ENCODE measurements at places on chromosomes 6 and 20. TPM values are rescaled to one million over a fixed set of nuclear protein-coding genes. Genes with fewer than 3 reads are reported as not detected.

GRCh38 chr20:34112600-34113101 lies 608 bp upstream of the EIF2S2 start:
- DNase-seq: peak; percentile 40

GRCh38 chr6:6635291-6635690 lies 46.8 kb downstream of the LY86 start:
- DNase-seq: no peak

GRCh38 chr20:24580006-24580405 lies 110.6 kb downstream of the SYNDIG1 start:
- DNase-seq: no peak

GRCh38 chr20:210809-211502 lies 16.1 kb upstream of the DEFB129 start:
- DNase-seq: no peak

DNA sequence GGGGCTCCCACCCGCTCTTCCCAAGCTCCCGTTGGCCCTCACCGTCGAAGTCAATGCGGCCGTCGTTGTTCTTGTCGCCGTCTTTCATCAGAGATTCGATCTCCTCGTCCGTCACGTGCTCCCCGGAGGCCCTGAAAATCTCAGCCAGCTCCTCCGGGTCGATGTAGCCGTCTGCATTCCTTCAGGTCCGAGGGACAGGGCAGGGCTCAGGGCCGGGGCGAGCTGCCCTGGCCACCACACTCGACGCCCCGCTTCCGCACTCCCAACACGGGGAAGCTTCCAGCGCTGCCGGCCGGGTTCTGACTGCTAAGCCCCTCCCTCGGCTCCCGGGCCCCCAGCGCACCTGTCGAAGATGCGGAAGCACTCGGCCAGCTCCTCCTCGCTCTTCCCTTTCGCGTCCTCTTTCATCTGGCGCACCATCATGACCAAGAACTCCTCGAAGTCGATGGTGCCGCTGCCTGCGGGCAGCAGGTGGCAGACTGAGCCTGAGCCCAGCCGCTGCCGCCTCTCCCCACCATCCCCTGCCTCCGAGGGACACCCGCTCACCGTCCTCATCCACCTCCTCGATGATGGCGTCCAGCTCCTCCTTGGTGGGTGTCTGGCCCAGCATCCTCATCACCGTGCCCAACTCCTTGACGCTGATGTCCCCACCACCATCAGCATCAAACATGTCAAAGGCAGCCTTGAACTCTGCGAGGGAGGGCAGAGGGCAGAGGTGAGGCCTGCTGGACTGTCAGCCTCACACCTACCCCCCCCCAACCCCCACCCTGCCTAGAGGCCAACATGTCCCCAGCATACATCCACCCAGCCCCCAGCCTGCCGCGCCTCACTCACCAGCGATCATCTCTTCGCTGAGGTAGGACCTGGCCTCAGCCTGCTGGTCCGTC lies 2.9 kb downstream of the TNNC2 start:
- peak; percentile 27 for DNase-seq

DNA sequence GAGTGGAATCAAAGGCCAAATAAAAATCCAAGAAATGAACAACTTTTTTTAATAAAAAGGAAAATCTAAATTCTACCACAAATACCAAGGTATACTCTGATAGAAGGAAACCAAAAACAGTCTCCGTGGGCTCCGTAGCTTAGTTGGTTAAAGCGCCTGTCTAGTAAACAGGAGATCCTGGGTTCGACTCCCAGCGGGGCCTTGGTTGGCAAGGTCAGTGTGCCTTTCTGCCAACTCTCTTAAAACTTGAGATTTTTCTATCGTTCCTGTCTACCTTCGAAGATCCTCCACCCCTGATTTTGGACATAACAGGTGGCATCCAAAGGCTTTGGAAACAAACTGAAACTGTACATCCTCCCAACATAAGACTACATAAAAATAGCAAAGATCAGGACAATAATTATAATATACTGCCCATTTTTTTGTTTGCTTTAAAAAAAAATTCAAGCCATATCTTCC lies 197.9 kb downstream of the TRIM27 start:
- DNase-seq: no peak

DNA sequence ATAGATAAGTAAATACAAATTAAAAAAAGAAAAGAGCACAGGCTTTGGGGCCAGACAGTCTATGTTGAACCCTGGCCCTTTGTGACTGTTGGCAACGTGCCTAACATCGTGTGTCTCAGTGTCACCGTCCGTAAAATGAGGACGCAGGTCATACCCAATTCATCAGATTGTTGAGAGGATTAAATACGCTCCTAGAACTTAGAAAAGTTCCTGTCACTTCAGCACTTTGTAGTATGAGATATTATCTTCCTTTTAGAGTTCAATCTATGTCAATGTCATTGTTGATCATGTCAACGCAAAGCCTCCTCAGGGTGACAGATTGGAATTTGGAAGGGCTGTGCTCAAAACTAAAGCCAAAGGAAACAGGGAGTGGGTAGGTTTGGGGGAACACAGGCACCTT lies 21.7 kb downstream of the SERPINB1 start:
- no peak for DNase-seq

DNA sequence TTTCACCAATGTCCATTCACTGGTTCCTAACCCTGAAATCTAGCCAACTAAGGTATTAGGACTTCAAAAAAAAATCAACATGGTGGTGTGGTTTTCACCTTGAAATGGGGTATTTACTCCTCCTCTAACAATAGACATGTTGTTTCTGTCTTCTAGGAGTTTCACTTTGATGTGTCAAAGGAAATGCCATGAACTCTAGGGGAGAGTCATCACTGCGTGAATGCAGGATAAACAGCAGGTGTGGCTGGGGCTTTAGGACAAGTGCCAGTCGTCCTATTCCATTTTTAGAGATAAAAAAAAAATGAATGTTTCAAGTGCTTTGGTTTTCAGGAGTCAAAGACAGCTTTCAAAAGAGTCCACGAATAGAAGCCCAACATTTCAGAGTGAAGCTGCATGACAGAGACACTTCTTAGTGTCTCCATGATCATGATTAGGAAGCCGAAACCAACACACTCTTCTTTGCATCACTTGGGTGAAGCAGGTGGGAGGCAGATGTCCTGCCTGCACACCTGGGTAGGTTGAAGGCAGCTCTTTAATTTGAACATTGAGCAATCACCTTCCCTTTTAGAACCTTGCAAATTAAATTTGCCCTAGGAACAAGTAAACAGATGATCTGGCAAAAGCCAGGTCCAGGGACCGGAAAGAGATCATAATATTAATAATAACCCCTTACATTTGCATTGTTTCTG lies 328.5 kb upstream of the PRDM1 start:
- DNase-seq: no peak

DNA sequence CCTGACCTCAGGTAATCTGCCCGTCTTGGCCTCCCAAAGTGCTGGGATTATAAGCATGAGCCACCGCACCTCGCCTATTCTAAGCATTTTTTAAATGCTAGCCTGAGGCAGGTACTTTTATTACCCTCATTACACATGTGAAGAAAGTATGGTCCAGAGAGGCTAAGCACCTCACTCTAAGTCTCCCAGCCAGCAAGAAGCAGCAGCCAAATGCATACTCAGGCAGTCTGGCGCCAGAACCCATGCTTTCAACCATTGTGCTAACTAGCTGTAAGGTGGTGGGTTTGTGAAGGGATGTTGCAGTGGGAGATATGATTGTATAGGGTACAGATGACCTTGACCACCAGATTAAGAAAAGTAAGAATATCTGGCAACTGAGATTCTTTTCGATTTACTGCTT lies 26.1 kb upstream of the RIPOR2 start:
- no peak for DNase-seq

GRCh38 chr6:85506441-85507093 lies 56.7 kb downstream of the NT5E start:
- no peak for DNase-seq

- DNase-seq: no peak
Observed at GRCh38 chr6:26360451-26361416, 4.3 kb upstream of the BTN3A2 start.

- DNase-seq: no peak
Observed at GRCh38 chr6:84524636-84525035, 239.8 kb downstream of the TBX18 start.

- DNase-seq: no peak
Observed at GRCh38 chr6:16821834-16822264, 60.6 kb upstream of the ATXN1 start.

DNA sequence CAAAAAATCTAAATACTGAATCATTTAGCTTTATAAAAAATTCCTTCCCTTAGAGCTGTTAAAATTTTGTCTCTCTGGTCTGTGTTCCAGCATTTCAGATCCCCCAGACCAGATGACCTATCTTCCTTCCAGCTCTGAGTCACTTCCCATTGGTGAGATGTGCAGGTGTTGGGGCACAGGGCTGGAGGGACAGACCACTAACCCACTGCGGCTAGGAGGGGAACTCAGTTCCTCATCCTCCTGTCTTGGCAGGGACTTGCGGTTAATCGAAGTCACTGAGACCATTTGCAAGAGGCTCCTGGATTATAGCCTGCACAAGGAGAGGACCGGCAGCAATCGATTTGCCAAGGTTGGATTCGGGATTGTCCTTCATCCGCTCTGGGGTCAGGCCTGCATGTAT lies 6.0 kb downstream of the CNPY3 start:
- DNase-seq: no peak

GRCh38 chr6:501891-502601 lies 110.5 kb downstream of the IRF4 start:
- DNase-seq: no peak

DNA sequence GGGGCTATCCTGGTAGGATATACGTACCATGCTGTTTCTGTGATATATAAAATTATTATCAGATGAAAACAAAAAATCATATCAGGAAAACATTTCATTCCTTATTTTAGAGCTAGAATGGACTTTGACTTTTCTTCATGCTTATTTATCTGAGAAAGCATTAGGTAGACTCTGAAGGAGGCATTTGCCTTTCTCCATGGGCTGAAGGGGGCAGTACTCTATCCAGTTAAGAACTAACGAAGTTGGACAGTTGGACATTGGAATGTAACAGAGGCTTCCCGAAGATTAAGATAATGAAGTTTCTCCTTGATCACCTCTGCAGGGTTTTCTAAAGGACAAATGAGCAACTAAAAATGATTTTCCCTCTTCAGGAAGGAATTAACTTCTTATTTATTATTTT lies 233.9 kb downstream of the SAMD5 start:
- no peak for DNase-seq

GRCh38 chr20:55211481-55211880 lies 736.1 kb downstream of the DOK5 start:
- DNase-seq: no peak

GRCh38 chr6:3737149-3737830 lies 14.2 kb downstream of the PXDC1 start:
- no peak for DNase-seq

- DNase-seq: no peak
Observed at GRCh38 chr20:13638162-13638495, 603 bp downstream of the TASP1 start.

- no peak for DNase-seq
Observed at GRCh38 chr6:96528193-96528592, 6.6 kb downstream of the UFL1 start.

DNA sequence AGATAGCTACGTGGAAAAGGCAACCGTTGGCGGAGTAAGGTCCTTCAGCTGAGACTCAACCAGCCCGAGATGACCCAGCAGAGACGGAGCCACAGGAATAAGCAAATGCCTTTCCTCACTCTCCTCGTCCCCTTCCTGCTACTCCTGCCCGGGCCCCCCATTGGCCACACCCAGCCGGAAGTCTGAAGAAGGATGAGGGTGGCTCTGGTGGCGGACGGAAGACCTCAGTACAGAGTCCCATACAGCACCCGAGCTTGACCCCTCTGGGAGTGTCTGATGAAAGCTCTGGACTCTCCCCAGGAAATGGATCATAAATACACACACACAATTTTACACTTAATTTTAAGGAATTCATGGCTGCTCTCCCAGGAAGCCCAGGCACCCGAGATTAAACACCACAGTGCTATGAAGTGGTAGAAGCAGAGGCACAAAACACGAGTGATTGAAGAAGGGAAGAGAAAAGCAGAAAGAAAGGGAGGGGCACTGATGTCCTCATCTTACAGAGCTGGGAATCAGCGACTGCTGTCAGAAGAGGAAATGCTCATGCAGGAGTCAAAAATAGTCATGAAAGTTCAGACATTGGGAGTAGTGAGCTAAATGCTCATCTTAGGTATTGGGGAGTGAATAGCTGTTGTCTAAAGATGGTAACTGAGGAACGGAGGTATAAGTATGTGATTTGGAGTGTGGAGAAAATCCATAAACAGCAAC lies 125.6 kb downstream of the BANF2 start:
- no peak for DNase-seq

- no peak for DNase-seq
Observed at GRCh38 chr6:126720304-126720703, 380.4 kb downstream of the CENPW start.

DNA sequence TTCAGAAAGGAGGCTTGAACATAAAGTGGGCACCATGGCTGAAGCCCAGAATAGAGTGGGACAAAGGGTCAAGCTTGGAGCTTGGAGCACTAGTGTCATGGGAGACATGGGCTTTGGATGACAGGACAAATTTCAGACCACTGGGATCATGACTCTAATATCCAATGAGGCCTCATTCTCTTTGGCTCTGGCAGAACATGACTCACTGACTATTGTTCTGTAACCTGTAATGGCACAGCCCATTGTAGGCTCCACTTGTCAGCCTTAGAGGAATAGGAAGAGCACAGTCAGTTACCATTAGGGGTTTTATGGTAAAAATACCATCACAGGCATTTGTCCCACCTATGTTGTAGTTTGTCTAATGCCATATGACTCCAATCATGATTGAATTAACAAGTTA lies 34.0 kb upstream of the MMS22L start:
- no peak for DNase-seq

DNA sequence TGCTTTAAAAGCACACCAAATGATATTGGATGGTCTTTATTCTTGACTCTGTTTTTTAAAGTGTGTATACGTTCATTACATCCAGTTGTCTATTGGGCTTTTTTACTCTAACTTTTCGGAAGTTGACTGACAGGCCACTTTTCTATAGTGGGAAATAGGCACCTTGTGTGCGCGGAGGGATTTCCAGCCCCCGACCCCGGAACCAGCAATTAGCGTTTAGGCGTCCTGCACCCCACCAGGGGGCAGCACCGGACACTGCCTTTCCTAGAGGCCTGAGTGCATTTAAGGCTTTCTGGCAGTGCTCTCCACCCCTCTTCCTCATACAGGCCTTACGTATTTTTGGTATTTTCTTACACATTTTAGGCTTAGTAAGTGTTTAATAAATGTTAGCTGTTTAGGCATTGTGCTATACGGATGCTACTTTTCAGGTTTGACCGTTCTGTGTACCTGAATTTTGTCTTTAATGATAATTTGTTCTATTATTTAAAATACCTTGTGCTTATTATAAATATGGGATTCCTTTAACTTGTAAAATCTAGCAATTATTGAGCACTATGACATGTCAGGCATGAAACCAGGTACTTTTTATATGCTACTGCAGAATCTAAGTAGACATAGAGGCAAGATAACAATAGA lies 231.8 kb downstream of the BCKDHB start:
- DNase-seq: peak; percentile 43

Gene ADGRB3
- polyA plus RNA-seq: 0.70 TPM

Gene EPPIN
- 0.12 TPM for polyA plus RNA-seq

Gene SUMO4
- polyA plus RNA-seq: 0.52 TPM

Gene THBS2
- polyA plus RNA-seq: 31.9 TPM

Gene ELOVL2
- 2.1 TPM for polyA plus RNA-seq

Gene RBL1
- polyA plus RNA-seq: 6.8 TPM

Gene PCSK2
- polyA plus RNA-seq: 0.71 TPM

Gene HDAC2
- 146 TPM for polyA plus RNA-seq

Gene LY6G6F
- not detected for polyA plus RNA-seq

Gene POU5F1
- polyA plus RNA-seq: 0.85 TPM

Gene BMP5
- polyA plus RNA-seq: 9.0 TPM

Gene ID1
- polyA plus RNA-seq: 22.8 TPM

Gene DNAH8
- 0.49 TPM for polyA plus RNA-seq

Gene PRL
- polyA plus RNA-seq: 0.67 TPM

Gene C20orf202
- 0.36 TPM for polyA plus RNA-seq

Gene HNF4A
- polyA plus RNA-seq: 0.04 TPM

Data from hindlimb muscle (tissue), 1 donor.